Mesenteric fat pad (tissue), 1 donor: ENCODE measurements at places on chromosomes 5 and 9.

- DNase-seq: no peak
Observed at GRCh38 chr5:74612045-74612444, 28.5 kb downstream of the ENC1 start.

DNA sequence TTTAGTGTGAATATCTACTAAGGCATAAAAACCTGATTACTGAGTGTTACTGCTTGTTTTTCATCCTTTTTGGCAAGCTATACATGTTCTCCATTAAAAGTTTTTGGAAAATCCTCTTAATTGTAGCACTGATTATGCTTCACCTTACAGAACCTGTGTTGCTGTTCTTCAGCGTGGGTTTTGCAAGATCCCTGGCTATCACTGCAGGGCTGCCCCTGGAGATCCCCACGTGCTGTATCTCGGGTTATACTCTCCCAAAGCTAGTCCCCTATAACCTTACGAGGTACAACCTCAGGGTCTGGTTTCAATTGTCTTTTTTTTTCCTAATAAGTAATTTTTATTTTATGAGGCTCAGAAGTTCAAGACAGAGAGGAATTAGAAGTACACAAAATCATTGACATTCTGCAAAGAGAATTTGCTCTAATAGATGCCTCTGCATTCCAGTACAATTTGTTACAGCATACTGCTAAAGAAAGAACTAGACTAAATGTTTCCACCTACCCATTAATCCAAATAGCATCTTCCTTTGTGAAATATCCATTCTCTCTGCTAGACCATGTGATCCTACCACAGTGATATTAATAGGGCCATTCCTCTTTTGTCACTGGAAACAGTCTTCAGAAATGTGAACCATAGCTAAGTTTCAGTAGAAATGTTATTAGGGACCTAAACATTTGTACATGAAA is 25.8 kb upstream of the CAMK4 start:
- DNase-seq: no peak

GRCh38 chr5:64869419-64869818 is 100.7 kb downstream of the CWC27 start:
- no peak for DNase-seq

DNA sequence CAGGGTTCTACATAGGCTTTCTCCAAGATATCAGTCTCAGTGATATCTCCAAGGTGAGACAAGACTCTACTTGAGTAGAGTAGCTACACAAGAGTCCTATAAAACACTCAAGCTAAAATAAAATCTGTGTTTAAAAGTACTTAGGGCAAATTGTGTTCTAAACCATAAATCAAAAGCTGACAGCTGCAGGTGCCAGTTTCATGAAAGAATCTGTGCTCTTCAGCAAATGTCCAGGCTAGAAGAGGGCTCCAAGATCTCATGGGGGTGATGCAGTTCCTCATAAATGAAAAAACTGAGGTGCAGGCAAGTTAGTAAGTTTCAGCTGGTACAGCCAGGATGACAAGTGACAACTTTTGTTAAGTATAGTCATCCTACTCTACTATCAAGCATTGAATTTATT is 142.8 kb upstream of the TNPO1 start:
- no peak for DNase-seq

GRCh38 chr9:27791311-27791710 is 218.0 kb upstream of the C9orf72 start:
- no peak for DNase-seq
